ENCODE measurements at places on chromosomes 2 and 18.
A peak's percentile ranks its signal among the peaks of the same experiment; 100 is the strongest.

DNA sequence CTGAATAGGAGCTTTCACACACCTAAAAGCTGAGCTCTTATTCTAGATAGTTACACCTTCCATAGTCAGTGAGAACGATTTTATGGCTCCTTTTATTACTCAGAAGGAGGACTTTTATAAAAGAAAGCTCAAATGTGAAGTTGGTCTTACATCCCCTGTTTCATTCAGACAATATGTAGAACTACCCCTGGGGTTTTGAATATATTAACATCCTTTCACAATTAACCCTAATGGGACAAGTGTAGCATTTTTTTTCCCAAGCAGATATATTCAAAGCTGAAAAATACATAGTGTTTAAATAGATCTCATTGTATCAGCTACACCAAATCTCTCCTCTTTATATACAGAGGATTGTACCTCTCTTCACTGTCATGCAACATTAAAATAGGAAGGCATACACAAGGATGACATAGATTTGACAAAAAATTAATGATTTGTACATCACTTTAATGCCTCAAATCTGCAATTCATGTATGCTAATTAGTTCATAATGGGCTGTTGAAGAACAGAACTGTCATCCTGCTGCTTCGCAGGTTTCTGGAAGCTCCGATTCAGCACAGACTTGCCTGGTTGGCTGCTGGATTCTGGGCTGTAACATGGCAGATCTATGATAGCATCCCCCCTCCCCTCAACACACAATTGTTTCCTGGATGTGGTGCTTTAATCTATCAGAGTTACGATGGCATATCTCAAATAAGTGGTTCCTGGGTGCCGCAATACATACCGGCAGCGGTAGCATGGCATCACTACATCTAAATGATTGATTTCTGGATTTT, 129.7 kb upstream of the PARD3B start:
- no peak for DNase-seq

- no peak for DNase-seq
These were observed 12.8 kb downstream of the ZC3H15 start for GRCh38 chr2:186498834-186499233.

DNA sequence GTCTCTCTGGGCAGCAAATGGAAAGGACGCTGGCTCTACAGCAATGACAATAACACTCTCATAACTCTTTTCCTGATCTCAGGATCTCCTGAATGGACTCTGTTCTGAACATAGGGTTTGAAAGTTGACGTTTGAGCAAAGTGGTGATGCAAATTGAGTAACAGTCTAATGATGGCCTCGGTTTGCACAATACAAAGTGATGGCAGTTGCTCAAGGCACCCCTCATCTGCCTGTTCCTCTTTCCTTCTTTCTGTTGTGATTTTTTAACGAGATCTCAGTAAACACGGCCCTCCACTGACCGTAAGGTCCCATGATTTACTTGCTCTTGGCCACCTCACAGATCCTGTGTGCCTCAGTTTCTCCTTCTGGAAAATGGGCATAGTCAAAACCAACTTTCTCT, 303.6 kb downstream of the SLC8A1 start:
- no peak for DNase-seq

DNA sequence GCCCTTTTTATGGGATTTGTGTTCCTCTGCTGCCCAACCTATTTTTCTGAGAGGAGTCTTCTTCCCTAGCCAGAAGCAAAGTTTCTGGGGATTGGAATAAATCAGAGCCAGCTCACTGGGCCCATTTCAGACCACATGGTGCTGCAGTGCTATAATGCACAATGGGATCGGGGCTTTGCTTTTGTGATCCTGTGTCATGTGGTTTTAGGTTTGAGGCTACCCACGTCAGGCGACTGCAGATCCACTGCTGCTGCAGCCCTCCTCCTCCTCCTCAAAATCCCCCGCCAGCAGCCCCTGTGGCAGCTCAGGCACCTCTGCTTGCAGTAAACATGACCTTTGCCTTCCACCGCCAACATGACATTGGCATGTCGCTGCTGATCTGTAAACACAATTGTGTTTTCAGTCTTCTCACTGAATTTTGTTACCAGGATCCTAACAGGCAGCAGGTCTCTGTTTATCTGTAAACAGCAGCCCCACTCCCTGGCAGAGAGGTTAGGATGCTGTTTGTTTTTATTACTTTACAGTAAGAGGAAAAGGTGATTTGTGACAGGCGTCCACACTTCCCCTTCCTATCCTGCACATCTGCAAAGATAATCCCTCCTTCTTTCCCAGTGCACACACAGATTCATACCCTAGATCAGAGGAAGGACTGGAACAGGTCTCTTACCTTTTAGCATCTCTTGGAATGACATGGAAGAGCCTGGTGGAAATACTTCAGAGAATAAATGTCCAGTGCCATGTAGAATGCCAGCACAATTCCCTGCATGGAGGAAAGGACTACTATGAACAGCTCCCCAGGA, 130.8 kb downstream of the FOXI3 start:
- DNase-seq, result no peak

- DNase-seq, result no peak
These were observed 192.2 kb downstream of the ZFP36L2 start for GRCh38 chr2:43034242-43034619.

DNA sequence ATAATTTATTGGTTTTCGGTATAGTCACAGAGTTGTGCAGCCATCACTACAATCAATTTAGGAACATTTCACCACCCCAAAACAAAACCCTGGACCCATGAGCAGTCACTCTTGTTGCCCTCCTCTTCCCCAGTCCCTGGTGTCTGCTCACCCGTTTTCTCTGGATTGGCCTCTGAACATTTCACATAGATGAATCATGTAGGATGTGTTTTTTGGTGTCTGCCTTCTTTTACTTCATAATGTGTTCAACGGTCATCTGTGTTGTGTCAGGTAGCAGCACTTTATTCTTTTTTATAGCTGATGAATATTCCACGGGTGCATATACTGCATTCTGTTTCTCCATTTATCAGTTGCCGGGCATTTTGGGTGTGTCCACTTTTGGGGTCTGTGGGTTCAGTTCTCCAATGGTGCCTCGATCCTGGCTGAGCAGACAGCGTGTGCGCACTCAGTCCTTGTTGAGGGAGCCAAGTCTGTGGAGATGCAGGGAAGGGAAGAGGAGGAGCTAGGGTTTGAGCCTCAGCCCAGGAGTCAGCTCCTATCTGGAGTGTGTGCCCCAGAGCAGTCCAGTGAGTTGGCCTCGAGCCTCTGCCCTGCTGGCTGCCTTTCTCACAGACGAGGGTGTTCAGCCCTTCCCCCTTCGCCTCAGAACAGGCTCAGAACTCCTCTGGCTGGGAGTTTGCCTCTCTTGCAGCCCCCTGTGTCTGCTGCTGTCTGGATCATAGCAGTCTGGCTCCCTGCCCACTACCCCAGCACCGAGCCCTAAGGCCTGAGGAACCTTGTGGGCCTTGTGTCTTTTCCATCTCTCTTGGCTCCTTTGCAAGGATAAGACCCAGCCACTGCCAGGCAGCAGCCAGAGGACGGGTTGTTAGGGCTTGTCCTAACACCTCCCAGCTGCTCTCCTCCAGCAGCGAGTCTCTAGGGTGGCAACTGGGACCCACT, 18.0 kb downstream of the C2orf74 start:
- DNase-seq, result no peak

DNA sequence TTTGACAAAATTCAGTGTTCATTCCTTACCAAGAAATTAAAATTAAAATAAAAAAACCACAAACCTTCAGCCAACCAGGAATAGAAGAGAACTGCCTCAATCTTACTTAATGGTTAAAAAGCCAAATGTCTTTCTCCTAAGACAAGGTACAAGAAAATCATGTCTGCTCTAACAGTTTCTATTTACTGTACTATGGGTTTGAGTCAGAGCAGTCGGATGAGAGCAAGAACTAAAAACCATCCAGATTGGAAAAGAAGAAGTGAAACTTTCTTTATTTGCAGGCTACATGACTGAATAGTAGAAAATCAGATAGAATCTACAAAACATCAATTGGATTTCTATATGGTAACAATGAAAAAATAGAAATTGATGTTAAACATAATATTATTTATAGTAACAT, 555.5 kb upstream of the TNP1 start:
- peak; percentile 15 for DNase-seq

DNA sequence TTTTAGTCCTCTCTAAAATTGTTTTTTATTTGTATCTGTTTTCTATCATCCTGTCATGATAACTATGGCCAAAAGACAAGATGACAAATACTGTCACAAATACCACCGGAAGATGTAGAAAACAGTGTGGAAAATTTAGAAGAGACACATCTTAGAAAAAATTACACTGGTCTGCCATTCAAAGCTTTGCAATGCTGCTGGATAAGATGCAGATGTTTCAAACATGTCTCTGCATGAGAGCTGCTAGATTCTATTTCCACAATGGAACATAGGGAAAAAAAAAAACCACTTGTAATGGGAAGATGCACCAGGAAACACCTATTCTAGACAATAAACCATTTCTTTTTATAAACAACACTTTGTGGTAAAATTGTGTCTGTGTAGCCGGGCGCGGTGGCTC, 5.8 kb upstream of the TAF1B start:
- no peak for DNase-seq

GRCh38 chr18:58882044-58882443, 17.4 kb downstream of the ZNF532 start:
- DNase-seq, result no peak

DNA sequence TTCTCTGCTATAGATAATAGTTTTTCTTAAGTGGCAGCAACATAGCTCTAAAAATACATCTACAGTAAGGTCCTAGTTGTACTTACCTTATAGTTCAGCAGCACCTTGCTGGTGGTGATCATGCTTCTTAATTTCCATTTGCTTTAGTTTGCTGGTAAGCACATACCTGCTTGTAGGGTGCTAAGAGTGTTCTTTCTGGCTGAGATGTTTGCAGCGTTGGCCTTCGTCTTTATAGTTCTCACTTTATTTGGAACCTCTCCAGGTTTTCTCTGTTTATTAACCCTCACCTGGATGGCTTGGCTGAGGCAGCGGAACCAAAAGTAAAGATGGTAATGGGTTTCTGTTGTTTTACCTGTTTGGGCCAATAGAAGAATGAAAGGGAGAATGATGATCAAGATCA, 123.6 kb upstream of the EFEMP1 start:
- DNase-seq, result no peak

DNA sequence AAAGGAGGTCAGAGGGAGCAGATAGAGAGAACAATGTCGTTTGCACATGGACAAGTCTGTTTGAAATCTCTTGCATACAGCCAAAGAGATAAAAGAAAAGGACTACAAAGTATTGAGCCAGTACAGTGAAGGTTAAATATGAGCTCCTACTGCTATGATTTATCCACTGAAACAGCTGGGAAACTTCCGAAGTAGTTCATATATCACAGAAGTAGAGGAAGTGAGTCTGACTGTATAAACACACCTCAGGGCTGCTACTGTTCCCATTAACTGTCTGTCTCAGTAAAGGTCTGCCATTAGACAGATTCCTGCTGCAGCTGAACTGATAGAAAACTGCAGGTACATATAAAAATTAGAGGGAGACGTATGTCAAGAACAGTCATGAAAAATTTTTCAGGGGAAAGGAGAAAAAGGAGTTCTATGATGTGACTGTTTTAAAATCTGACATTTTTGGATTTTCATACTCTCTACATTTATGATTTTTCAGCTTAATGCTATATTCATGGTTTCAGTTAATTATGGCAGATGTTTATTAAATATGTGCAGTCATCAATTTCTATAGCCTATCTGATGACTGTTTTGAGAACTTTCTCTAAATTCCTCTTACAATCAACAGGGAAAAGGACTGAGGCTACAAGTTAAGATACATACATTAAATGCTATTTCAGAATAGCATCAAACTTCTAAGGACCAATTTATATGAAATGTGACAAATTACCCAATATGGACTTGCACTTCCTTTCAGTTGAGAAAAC, 364.7 kb downstream of the ERBB4 start:
- no peak for DNase-seq

GRCh38 chr2:176813621-176814049, 399.0 kb upstream of the HNRNPA3 start:
- DNase-seq, result no peak

- DNase-seq, result no peak
These were observed 88.3 kb downstream of the INSIG2 start for GRCh38 chr2:118176601-118177000.

GRCh38 chr18:45197526-45197970, 417.7 kb upstream of the SLC14A2 start:
- DNase-seq, result peak; percentile 58

DNA sequence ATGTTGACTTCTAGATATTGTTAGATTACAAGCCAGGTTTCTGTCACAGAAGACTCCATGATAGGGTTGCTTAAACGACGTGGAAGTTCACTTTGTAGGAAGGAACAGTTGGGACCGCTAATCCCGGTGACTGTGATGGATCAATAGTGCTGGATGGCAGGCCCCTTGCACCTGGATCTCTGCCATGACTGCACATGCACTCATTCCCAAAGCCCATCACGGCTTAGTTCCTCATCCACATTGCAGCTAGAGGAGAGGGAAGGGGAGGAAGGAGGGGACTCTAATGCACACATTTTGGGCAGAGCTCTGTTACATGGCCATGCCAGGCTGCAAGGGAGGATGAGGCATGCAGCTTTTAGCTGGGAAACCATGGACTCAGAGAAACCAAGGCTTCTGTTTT, 773.7 kb upstream of the RAB6C start:
- DNase-seq, result no peak

- DNase-seq, result no peak
These were observed 440.9 kb upstream of the UBE2E3 start for GRCh38 chr2:180539541-180539940.

GRCh38 chr2:141899740-141900139, 231.1 kb downstream of the LRP1B start:
- no peak for DNase-seq

GRCh38 chr2:182941121-182941722, 74.8 kb upstream of the FRZB start:
- no peak for DNase-seq

- DNase-seq, result no peak
These were observed 2.1 kb downstream of the FAM98A start for GRCh38 chr2:33597026-33597425.

DNA sequence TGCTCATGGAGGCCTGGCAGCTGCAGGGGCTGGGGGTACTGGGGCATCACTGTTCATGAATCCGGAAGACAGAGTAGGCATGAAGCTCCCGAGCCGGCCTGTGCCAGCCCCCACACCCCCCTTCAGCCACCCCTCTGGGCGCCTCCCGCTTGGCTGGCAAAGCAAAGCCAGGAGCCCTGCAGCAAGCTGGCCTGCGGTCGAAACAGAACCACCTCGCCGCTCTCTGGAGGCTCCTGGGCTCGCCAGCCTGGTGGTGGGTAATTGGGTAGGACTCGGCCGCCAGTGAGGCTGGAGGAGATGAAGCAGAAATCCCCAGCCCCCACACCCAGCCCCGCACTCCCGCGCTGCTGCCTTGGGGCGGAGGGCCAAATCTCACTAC, 70.9 kb upstream of the GPC1 start:
- DNase-seq, result no peak

GRCh38 chr2:218209078-218209477, 7.9 kb upstream of the ARPC2 start:
- DNase-seq, result no peak

DNA sequence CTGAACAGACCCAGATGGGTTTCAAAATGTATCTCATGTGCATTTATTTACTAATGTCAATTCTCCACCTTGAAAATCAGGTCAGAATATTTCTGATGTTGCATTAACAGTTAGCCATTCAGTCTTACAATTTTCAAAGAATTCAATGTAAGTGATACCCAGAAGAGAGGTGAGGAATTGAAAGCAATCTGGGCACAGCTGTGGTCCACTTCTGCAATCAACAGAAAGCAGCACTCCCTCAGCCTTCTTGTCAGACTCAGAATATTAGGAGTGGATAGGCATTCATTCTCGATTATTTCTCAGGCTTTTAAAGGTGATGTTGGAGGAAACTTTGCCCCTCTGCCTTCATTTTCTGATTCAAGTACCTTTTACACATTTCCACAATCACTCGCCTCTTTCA, 15.7 kb downstream of the CCL20 start:
- no peak for DNase-seq
